Tibial nerve (tissue), 4 donors: ENCODE measurements at places on chromosomes 4 and X.
A peak's percentile ranks its signal among the peaks of the same experiment; 100 is the strongest.

DNA sequence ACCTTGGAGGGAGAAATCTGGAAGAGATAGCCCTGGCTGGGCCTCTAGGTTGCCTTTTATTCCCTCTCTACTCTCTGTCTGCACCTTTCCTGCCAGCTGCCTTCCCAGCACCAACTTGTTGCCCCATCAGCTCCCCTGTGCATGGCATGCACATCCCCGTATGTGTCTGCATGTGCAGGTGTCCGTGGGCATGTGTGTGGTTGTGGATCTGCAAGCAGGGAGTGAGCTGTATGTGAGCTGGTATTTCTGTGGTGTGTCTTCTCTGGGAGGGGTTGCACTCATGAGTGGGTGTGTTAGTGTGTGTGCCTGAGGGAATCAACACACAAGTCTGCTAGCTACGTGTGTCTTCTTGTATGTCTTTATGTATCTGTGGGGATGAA, 9.9 kb downstream of the L1CAM start:
- DNase-seq = no peak

- DNase-seq = no peak
Measured at GRCh38 chr4:177566691-177567090, 124.5 kb upstream of the AGA start.

GRCh38 chr4:30330894-30331652, 389.1 kb upstream of the PCDH7 start:
- no peak for DNase-seq

DNA sequence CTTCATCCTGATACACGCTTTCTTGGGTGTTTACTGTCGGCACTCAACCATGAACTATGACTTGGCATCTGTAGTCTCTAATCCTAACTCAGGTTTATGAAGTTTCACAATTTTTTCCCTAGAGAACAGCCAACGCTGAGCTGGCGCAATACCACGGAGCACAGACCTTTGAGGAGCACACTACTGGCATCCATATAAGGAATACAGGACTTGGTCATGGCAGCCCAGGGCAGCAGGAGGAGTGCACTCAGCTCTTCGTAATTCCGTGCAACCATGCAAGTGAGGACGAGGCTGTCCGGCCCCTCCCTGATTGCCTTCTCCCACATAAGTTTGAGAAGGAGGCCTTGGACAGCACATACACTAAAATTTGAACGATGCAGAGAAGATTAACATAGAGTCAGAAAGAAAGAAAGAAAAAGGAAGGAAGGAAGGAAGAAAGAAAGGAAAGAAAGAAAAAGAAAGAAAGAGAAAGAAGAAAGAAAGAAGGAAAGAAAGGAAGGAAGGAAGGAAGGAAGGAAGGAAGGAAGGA, 41.0 kb upstream of the PDLIM5 start:
- peak; percentile 70 for DNase-seq

DNA sequence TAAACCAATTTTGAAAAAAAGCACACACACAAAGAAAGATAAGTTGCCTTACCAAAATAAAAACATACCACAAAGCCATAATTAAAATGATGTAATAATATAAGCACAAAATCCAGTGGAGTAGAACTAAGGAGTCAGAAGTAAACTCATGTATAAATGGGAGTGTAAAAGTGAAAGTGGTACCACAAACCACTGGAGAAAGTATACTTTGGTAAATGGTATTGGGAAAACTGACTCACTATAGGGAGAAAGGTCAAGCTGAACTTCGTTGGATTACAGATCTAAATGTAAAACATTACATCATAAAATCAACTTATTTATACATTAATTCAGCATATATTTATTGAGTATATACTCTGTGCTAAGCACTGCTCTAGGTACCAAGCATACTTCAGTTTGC, 46.3 kb upstream of the HHIP start:
- DNase-seq = no peak

GRCh38 chrX:14427614-14428013, 101.7 kb upstream of the GLRA2 start:
- DNase-seq = no peak

GRCh38 chrX:19839770-19840254, 47.6 kb downstream of the SH3KBP1 start:
- DNase-seq = no peak

DNA sequence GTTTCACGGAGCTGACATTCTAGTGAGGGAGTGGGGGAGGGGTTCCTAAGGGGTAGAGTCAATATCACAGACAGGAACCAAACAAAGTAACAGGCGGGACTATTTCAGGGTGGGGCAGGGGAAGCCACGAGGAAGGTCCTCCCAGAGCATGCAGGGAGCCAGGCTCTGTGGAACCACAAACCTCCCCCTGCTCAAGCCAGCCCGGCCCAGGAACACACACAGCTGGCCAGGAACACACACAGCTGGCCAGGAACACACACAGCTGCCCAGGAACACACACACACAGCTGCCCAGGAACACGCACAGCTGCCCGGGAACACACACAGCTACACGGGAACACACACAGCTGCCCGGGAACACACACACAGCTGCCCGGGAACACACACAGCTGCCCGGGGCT, 24.8 kb downstream of the EVC2 start:
- no peak for DNase-seq

GRCh38 chr4:119666653-119667091, 38.1 kb upstream of the PDE5A start:
- no peak for DNase-seq
